ENCODE measurements at places on chromosomes 4 and X.

GRCh38 chr4:174709526-174709925, 119.5 kb downstream of the GLRA3 start:
- no peak for DNase-seq

- no peak for DNase-seq
These were observed 331.9 kb upstream of the SFRP2 start for GRCh38 chr4:154120690-154121345.

DNA sequence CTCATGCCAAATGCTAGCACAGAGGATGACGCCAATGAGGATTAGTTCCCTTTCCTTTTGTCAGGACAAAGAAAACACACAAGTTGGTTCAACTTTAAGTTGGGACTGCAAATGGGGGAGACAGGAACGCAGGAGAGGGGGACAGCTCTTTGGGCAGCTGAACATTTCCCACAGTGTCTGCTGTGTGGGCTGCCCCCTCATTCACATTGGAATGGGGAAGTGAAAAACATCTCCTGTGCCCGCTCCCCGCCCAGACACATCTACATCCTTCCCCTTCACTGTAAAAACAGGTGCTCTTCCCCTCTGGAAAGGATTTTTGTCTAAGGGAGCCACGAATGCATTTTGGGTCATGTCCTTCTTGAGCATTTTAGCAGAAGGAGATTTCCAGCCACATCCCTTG, 44.5 kb upstream of the TBC1D9 start:
- DNase-seq: no peak

DNA sequence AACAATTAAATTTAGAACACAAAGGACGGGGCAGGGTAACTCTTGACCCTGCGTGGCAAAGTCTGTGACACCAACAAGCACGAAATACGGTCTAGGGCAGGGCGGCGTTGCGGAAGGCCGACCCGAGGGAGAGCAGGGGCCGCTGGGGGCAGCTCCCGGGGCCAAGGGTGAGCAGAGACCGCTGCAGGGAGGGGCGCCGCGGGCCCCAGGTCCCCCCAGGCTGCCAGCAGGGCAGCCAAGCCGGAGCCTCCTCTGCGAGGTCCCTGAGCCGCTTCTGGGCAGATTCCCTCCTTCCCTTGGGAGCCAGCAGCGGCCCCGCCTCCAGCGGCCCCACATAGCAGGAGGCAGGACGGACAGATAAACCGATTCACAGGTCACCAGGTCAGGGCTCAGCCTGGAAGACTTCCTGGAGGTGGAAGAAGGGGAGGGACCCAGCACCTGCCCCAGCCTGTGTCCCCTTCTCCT, 90.2 kb downstream of the FAM53A start:
- no peak for DNase-seq

DNA sequence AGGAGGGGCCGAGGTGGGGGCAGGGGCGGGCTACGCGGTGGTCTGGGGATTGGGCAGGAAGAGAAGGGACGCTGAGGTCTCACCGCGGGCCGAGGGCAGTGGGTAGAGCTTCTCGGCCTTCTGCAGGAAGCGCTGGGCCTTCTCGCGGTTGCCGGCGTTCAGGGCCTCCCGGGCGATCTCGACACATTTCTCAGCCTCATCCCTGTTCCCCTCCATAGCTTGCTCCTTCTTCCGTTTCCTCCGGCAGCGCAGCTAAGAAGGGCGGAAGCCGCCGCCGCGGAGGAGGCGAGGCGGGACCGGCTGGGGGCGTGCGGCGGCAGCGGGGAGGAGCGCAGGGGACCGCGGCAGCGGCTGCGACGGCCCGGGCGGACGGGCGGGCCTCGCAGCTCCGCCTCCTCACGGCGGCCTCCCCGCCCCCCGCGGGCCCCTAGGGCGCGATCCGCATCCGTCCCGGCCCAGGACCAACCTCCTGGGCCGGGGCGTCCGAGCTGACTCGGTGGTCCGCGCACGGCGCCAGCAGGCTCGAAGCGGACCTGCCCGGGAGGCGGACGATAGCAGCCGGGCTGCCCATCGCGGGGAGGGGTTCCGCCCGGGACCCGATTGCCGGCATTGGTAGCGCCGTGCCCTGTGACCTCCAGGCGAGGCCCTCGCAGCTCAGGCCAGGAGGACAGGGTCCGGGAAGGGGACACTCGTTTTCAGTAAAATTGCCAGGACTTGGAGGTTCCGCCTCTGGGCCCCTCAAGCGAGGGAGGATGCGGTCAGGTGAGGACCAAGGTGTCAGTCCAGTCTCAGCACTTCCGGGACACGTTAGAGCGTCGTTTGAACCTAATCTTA, at the start of gene DNAJB14:
DNAJB14 (minus strand) TSS at position 263 of the 834 bp plus-strand sequence; CDS start at position 216, 47 bp downstream.
- DNase-seq: peak; percentile 79

GRCh38 chr4:77695774-77696173, 90.2 kb downstream of the CXCL13 start:
- DNase-seq: no peak

GRCh38 chr4:188485906-188486305, 346.7 kb downstream of the TRIML1 start:
- no peak for DNase-seq
